ENCODE measurements at places on chromosomes 6 and 20.

DNA sequence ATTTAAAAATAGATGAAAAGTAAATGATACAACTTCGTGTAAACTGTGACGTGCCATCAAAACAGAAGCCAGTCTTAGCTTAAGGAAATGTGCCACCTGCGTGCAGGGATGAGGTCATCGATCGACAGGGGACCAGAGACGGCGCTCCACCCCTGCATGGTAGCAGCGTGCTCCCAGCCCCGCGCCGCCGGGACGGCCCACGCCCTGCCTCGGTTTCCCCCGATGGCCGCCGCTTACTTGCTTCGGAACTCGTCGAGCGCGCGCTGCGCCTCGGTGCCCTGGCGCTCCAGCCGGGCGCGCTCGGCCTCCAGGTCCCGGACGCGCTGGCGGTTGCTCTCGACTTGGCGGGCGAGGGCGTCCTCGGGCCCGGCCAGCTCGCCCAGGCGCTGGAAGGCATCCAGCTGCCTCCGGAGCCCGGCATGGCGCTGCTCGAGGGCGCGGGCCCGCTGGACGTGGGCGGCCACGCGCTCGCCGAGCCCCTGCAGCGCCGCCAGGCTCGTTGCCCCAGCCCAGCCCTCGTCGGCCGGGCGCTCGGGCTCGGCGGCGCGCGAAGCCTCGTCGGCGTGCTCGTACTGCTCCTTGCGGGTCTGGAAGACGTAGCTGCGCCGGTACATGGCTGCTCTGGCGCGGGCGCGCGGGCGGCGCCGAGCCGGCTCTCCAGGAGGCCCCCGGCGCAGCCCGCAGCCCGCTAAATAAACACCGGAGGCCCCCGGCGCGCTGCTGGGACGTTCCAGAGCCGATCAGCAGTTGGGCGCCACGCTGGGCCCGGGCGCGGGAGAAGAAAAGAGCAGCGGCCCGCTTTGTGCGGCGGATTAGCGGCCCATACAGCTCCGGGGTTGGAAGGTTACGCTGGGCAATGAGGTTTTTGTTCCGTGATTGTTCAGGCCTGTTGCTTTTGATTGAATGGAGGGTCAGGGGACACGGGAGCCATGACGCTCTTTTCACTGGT lies at the start of gene BFSP1:
TSS of gene BFSP1 (minus strand) at position 664 of the 949 bp plus-strand sequence. CDS start at position 614, 50 bp downstream.
- peak; percentile 37 for DNase-seq

GRCh38 chr6:39154705-39155104 lies 39.7 kb upstream of the SAYSD1 start:
- no peak for DNase-seq

- peak; percentile 30 for DNase-seq
These were observed 18.3 kb downstream of the HIVEP2 start for GRCh38 chr6:142926494-142927270.

GRCh38 chr6:19331089-19331488 lies 506.1 kb upstream of the ID4 start:
- no peak for DNase-seq

GRCh38 chr6:73980096-73980495 lies 284.1 kb downstream of the CD109 start:
- no peak for DNase-seq

- no peak for DNase-seq
These were observed 8.7 kb downstream of the MTHFD1L start for GRCh38 chr6:150874179-150874578.

GRCh38 chr6:81761197-81761596 lies 8.7 kb upstream of the TENT5A start:
- DNase-seq, result no peak

GRCh38 chr6:104686550-104687175 lies 173.1 kb downstream of the HACE1 start:
- DNase-seq, result no peak

DNA sequence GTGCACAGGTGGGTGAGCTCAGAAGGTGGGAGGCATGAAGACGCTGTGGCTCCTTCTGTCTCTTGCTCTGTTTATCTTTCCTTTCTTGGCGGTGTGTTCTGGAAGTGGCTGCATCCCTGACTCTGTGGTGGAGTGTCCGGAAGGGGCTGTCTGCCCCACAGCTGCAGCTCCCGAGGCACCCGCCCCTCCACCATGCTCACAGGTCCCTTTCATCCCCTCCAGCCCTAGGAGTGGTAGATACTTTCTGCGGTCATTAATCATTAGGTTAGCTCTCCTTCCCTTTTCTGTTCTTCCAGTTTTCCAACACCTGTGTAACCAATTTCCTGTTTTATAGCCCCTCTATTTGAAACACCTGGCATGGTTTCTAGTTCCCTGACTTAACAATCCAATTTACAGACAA lies 65.6 kb downstream of the GJA10 start:
- no peak for DNase-seq

GRCh38 chr20:25860531-25861150 lies 164.0 kb upstream of the ZNF337 start:
- DNase-seq, result no peak

DNA sequence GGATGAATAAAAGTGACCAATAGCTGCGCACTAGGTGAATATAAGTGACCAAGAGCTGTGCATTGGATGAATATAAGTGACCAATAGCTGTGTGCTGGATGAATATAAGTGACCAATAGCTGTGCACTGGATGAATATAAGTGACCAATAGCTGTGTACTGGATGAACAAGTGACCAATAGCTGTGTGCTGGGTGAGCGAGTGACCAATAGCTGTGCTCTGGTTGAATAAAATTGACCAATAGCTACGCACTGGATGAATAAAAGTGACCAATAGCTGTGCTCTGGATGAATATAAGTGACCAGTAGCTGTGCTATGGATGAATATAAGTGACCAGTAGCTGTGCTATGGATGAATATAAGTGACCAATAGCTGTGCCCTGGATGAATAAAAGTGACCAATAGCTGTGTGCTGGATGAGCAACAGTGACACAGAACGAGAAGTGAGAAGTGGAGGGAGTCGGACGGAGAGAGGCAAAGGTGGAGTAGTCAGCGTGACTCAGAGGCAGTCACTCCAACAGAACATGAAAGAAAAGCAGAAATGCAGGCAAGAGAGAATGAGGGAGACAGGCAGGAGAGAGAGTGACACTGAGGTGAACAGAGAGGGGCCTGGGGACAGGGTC lies 38.5 kb downstream of the RBM38 start:
- DNase-seq, result no peak

- DNase-seq, result no peak
These were observed 176.9 kb downstream of the MTFR2 start for GRCh38 chr6:136073216-136073615.

GRCh38 chr6:26445934-26446667 lies 5.8 kb downstream of the BTN3A3 start:
- no peak for DNase-seq

GRCh38 chr6:90818163-90818562 lies 231.3 kb upstream of the MAP3K7 start:
- no peak for DNase-seq

- DNase-seq, result no peak
These were observed 11.2 kb upstream of the MMP24 start for GRCh38 chr20:35215066-35215956.

GRCh38 chr6:75830959-75831885 lies 82.2 kb downstream of the MYO6 start:
- DNase-seq, result no peak

DNA sequence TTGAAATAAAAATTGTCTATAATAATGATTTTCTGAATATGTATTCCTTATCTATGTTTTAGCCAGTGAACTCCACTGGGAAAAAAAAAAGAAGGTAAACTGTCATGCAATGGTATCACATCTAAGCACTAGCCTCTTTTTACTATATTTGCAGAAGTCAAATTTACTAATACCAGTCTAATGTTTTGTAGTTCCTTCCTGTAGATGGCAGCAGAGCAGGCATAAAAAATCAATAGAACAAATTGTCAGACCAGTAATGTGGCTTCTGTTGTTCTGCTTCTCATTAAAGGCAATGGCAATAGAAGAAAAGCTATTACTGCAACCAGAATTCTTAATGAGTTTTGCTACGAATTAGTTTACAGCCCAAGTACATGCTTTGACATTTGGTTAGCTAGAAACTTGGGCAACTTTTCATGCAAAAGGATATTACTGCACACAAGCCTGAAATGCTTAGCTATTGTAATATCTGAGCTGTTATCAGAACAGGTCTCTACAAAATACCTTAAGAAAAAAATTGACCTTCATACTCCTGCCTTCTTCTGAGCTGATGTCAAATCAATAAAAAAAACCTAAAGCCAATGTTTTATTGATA lies 476.9 kb downstream of the KHDRBS2 start:
- DNase-seq, result no peak

DNA sequence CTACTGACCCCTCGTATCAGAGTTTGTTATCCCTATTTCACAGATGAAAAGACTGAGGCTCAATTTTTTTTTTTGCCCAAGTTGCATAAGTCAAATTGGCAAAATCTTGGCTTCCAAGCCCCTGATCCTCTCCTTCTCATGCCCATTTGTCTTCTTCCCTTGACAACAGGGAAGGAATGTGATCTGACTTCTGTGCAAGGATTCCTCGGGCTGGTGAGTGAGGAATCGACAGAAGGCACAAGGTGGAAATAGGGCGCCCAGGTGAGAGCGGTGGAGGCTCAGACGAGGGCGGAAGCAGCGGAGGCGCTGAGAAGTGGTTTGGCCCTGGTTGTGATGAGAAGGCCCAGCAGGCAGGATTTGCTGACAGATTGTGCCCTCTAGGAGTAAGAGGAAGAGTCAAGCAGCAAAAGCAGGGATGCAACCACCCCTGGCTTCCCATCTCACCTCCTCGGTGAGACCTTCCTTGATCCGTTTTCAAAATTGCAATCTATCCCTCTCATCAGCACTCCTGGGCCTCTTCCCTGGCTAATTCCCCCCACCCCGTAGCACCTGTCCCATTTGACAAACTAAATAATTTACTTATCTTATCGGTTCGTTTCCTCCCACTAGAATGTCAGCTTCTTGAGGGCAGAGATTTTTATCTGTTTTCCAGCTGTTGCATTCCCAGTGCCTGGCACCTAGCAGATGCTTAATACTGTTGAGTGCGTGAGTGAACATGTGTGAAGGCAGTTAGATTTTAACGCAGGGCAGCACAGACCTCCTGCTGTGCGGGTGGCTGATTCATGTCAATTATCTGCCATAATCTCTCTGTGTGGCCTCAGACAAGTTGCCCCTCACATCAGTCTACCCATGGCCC lies 3.7 kb upstream of the SIRPA start:
- no peak for DNase-seq

DNA sequence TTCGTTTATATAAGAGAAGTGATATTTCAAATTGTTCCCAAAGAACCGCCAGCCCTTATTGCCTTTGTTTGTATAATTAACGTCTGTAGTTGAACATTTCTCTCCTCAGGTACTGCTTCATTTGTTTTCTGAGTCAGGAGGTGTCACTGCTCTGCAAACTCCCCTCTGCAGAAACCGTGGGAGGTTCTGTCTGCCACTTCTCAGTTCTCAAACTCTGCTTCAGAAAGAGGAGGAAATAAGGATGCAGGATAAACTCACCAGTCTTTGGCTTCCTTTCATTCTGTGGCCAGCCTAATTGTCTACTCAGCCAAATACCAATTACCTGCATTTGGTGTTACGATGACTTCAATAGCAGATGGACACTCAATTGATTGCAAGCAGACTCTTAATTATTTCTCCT lies 149.8 kb downstream of the PAK5 start:
- no peak for DNase-seq

DNA sequence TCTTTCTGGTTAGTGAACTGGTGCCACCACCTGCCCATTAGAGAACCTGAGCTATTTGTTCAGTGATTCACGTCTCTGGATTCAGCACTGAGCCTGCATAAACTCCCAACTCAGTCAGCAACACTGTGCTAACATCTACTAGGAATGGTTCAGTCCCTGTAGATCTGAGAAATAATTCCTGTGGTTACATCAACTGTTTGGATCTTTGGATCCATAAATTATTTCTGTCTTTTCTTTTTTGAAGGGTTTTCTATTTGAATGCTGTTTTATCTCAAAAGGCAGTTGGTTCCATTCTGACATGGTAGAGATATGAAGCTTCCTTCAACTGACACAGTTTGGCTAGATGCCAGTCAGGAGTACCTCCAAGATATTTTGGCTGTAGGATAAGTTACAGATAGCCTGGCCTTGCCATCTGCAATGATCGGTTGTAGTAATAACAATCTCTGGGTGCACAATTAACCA lies 125.9 kb downstream of the TRMT11 start:
- DNase-seq, result no peak

DNA sequence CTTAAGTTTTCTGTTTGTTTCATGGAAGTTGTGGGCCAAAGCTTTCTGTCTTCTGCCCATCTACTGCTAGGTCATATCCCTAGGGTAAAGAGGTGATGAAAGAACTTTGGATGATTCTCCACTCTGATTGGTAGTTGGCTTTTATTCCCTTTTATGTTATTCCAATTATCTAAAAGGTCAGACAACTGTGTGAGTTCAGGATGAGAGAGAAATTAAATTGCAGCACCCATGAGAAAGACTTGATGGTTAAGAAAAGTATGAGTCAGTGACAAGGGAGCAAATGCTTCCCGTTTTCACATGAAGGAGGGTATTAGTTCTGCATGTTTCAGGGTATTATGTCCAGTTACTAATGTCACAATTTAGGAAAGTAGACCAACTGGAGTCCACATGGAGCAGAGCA lies 136.3 kb downstream of the CD109 start:
- no peak for DNase-seq

DNA sequence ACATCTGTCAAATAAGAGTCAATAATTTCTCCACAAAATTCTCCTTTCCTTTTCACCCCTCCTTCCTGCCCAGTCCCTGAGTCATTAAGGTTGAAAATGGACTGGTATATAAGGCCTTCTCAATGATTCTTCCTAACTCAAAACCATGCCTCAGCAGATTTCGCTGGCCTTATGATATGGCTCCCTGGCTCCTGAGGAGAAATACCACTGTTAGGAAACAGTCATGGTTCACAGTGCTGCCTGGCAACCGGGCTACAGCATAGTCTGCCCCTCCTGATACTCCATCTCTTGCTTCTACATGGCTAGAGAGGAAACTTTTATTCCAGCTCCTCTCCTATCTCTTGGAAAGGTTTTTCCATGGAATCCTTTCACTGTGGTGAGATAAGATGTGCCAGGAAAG lies 4.7 kb downstream of the UBE2J1 start:
- no peak for DNase-seq

- peak; percentile 65 for DNase-seq
These were observed at the start of gene PRDM1 for GRCh38 chr6:106085984-106086813. TSS of gene PRDM1 (plus strand) at chr6:106086336. CDS start at chr6:106086554, 218 bp downstream.

- DNase-seq, result no peak
These were observed 21.9 kb upstream of the SGK2 start for GRCh38 chr20:43536817-43537440.

DNA sequence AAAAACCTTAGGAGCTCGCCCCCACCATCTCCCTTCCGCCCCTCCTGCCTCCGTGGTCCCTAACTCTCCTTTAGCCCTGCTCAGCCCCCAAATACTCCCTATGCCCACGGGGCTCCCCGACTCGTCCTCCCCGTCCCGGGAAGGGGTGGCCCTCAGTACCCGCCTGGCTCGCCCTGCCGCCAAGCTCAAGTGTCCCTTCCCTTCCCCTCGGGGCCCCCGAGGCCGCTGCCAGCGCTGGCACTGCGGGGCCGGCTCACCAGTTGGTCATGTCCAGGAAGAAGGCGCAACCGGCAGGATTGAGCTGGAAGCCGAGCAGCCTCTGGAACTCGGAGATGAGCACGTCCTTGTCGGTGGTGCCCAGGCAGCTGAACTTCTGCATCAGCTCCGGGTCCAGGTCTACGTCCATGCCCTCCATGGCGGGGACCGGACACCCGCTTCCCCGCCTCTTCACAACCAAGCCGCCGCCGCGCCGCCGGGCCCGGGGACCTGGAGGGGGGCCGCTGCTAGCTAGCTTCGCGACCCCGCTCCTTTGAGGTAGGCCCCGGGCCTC lies 303 bp downstream of the ILRUN start:
- DNase-seq, result no peak

All from stimulated activated CD4-positive, alpha-beta T cell treated with anti-CD3 and anti-CD28 coated beads, Interleukin-2, amount 100 ng/mL, for 4 hours (primary cell).